ENCODE measurements at places on chromosomes 5 and 9.

GRCh38 chr5:18114151-18114757 lies 480.0 kb downstream of the TAF11L14 start:
- no peak for DNase-seq

- no peak for DNase-seq
Observed at GRCh38 chr5:61618577-61618976, 286.5 kb downstream of the ZSWIM6 start.

- DNase-seq = no peak
Observed at GRCh38 chr9:81822301-81822865, 105.8 kb upstream of the SPATA31D4 start.

- no peak for DNase-seq
Observed at GRCh38 chr9:123925819-123926218, 4.1 kb downstream of the DENND1A start.

DNA sequence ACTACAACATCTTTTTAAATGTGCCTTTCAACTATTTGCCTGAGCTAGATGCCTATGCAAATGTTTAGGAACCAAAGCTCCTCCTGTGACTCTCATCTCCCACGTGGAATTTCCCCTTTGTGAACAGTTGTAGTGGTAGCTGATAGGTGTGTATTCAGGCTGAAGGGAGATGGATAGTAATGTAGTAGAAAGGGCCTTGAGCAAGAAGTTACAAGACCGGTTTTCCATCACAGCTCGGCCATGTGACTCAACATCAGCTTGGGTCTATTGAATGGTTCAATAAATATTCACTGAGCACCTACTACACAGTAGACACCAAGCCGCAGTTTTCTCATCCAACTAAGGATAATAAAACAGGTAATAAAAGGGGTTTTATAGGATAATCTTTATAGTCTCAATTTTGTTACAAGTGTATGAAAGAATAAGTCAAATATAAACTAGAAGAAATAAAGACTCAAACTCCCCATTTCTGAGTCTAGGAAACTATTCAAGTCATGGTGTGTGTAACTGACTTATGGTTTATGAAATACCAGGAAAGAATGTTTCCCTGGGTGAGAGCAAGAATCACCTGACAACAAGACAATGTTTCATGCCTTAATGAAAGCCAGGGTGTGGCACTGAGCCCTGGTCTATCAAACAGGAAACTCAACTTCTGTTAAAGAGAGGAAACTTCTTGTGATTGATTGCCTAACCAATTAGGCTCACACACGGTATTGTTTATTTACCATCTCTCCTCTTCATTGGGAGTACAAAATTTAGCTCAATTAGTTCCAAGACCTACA lies 187.1 kb upstream of the SPEF2 start:
- no peak for DNase-seq

DNA sequence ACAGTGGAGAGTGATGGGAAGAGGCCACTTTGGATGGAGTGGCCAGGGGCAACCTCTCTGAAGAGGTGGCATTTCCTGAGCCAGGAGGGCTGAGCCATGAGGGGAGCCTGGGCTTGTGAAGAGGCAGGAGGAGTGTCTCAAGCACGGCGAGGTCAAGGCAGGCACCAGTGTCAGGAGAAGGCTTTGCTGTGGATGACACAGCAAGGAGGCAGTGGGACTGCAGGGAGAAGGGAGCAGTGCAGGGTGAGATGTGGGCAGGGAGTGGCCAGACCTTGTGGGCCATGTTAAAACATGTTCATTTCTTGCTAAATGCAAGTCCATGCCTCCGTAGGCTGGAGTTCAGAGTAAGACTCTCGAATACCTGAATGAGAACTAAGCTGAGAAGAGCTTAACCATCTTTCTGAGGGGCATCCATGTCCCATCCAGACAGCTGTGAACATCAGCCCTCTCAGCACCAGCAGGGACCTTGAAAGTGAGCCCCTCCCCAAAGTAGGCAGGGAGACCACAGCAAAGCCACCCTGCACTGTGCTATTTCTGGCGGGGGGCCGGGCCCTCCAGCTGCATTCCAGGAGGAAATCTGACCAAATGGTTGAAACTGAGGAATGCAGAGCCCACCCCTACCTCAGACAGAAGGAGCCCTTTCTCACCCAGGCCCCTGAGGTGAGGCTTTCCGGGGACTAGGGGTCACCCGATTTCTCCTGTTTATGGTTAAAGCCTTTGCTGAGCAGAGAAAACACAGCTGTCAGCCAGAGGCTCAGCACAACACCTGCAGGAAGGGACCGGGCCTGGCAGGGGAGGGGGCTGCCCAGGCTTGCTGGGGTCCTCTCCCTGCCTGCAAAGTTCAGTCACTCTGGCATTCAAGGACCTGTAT lies 16.1 kb upstream of the ARSI start:
- no peak for DNase-seq

GRCh38 chr9:109473329-109473728 lies 24.8 kb downstream of the PTPN3 start:
- DNase-seq = no peak

DNA sequence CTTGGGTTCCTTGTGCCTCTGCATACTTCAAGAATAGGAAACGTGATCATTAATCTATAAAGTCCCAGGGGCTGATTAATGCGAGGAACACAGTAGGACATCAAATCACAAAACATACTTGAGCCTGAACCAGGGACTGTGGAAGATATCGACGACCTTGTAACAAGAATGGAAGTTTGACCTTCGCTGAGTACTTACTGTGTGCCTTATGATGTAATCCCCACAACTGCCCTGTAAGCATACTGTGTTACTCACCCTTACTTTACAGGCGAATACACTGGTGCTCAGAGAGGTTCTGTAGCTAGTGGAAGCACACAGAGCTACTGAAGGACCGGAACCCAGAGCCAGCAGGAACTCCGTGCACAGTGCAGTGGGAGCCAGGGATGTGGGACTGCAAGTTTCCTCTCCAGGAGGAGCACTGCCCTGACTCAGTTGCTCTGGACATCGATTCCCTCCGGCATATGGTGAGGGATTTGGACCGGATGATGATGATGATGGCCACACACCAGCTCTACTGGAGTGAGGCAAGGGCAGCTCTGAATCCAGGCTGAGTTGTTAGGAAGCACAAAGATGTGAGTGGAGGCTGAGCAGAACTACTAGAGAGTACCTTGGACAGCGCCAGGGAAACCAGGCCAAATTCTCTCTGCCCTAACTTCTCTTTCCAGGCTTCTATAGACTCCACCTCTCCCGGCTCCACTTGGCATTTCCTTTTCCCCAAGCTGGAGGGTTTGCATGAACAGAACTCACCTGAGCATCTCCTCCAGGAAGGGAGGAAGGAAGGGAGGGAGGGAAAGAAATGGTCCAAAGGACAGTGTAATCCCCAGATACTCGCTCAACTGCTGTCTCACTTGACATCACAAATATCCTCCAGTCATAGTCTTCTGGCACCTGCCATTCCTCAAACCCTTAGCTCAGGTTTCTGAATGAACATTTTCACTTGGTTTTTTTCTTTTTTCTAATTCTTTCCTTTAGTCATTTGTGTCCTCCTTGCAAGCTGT lies 1.5 kb upstream of the GABBR2 start:
- peak; percentile 35 for DNase-seq

DNA sequence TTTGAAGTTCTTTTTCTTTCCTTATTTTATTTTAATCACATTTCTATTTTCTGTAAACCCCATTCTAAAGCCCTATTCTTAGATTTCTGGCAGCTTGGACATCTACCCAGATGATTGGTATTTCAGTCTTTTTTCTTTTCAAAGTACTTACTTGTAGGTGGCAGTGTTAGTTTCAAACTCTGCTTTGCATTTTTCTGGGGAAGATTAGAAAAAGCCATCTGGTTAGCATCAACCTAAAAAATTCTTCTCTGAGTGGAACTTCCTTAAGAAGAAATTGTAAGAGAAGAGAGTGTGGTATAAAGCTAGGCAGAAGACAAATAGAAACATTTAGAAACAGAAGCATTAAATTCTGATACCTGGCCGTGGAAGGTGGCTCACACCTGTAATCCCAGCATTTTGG lies 17.2 kb upstream of the TENT2 start:
- no peak for DNase-seq

Measured in brain microvascular endothelial cell (primary cell).